Activated naive CD4-positive, alpha-beta T cell treated with anti-CD3 and anti-CD28 coated beads for 36 hours (primary cell): ENCODE measurements at places on chromosomes 16 and 17.

GRCh38 chr16:84383106-84383505 is 14.8 kb downstream of the ATP2C2 start:
- no peak for DNase-seq

GRCh38 chr17:57016764-57017116 is 38.8 kb downstream of the SCPEP1 start:
- no peak for DNase-seq

GRCh38 chr17:68290268-68290954 is 516 bp downstream of the SLC16A6 start:
- DNase-seq, result peak; percentile 75

- DNase-seq, result no peak
These were observed 7.6 kb downstream of the SCPEP1 start for GRCh38 chr17:56985371-56986162.

GRCh38 chr17:66987059-66987616 is 22.6 kb downstream of the CACNG4 start:
- no peak for DNase-seq

DNA sequence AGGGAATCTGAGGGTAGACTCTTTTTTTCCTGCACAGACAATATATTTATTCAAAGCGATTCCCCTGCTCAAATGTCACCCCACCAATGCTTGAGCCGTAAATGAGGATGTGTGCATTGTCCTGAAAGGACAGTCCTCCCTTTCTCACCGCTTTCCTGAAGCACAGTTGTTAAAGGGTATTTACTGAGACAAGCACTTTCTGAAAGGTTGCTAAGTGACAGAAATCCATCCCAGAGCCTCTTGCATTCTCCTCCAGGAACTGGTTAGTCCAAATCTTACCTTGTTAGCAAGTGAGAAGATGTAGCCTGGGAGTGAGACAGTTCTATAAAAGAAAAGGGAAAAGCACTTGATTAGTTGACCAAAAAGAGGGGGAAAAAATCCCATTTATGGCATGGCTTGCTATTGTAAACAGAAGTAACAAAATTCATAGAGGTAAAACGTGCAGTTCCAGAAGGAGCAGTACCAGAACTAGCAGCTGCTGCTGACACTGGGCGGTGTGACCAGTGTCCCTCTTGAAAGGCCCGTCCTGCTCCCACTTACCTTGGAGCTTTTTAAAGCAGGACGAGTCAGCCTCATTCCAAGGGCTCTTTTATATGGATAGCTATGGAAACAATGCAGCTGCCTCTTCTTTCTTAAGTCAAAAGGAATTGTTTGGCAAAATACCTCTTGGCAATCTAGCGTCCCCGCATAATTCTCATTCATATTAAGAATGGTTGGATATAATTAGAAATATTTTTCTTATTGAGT is at the start of gene MYH2:
Gene MYH2, minus strand, starts transcription at position 563 of the 747 bp plus-strand sequence. CDS start 1,738 bp downstream, outside the sequence.
- DNase-seq, result no peak

DNA sequence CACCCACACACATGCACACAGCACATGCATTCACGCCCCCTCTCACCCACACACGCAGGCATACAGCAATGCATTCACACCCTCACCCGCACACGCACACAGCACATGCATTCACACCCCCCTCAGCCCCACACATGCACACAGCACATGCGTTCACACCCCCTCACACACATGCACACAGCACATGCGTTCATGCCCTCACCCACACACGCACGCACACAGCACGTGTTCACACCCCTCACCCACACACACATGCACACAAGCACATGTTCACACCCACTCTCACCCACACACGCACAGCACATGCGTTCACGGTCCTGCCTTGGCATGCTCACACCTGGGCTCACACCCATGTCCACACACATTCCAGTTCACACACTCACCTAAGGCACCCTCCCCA is 64.2 kb downstream of the ENGASE start:
- DNase-seq, result no peak

DNA sequence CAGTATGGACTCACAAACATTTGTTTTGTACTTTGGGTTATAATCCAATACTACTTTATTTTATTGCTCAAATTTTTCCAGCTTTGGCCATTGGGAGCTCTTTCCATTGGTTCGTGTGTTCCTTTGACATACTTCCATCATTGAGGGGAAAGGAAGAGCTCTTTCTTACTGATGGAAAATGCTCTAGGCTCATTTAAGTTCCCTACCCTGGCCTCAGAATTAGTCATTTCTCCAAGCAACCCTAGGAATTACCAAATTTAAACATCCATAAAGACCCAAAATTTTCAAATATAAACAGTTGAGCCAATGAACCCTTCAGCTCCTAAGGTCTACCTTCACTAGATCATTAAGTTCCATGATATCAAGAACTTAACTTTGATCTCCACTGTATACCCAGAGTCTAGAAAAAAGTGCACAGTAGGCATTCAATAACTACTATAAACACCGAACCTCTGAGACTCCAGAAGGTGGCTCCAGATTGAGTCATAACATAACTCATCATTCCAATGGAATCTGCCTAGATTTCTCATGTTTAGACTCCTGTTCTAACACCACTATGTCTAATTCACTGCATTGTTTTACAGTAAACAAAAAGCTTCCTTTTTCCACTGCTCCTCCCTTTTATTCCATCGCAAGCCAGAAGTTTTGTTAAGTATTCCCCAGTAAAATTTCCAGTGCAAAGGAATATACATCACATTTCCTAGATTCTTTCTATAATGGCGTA is 39.0 kb downstream of the SMURF2 start:
- DNase-seq, result no peak

DNA sequence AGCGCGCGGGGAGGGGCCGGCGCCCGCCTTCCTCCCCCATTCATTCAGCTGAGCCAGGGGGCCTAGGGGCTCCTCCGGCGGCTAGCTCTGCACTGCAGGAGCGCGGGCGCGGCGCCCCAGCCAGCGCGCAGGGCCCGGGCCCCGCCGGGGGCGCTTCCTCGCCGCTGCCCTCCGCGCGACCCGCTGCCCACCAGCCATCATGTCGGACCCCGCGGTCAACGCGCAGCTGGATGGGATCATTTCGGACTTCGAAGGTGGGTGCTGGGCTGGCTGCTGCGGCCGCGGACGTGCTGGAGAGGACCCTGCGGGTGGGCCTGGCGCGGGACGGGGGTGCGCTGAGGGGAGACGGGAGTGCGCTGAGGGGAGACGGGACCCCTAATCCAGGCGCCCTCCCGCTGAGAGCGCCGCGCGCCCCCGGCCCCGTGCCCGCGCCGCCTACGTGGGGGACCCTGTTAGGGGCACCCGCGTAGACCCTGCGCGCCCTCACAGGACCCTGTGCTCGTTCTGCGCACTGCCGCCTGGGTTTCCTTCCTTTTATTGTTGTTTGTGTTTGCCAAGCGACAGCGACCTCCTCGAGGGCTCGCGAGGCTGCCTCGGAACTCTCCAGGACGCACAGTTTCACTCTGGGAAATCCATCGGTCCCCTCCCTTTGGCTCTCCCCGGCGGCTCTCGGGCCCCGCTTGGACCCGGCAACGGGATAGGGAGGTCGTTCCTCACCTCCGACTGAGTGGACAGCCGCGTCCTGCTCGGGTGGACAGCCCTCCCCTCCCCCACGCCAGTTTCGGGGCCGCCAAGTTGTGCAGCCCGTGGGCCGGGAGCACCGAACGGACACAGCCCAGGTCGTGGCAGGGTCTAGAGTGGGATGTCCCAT is 232.8 kb downstream of the SEC14L1 start:
- DNase-seq, result peak; percentile 46

- DNase-seq, result no peak
These were observed 21.7 kb downstream of the GRB2 start for GRCh38 chr17:75383842-75384195.

GRCh38 chr16:77564791-77565390 is 130.1 kb upstream of the ADAMTS18 start:
- DNase-seq, result no peak

- DNase-seq, result no peak
These were observed 454.8 kb upstream of the CDH11 start for GRCh38 chr16:65576631-65577030.

GRCh38 chr17:50170662-50171370 is 5.0 kb downstream of the SGCA start:
- DNase-seq, result no peak

DNA sequence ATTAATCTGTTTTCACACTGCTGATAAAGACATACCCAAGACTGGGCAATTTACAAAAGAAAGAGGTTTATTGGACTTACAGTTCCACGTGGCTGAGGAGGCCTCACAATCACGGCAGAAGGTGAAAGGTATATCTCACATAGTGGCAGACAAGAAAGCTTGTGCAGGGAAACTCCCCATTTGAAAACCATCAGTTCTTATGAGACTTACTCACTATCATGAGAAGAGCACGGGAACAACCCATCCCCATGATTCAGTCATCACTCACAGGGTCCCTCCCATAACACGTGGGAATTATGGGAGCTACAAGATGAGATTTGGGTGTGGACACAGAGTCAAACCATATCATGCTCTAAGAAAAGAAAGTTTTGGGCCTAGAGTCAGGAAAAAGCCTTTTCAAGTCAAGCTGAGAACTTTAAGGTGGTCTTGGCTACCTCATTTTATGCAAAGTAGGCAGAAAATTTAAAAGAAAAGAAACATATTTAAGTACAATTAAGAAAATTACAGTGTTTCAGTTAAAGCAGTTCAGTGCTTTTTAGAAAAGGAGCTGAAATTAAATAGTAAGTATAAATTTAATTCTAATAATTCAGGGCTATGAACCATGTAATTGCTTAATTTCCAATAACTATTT is 24.9 kb upstream of the CRYM start:
- DNase-seq, result peak; percentile 45

DNA sequence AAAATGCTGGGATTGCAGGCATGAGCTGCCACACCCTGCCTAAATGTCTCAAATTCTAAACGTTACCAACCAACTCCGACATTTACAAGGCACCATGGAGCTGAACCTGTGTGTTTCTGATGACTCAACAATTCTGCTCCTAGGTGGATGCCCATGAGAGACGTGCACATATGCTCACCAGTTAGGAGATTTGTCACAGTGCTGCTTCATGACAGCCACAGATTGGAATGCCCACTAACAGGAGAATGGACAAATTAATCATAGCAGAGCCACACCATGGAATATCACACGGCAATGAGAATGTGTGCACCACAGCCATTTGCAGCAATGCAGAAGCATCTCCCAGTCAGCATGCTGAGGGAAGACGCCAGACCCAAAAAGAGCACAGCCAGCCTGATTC is 8.0 kb upstream of the KCNG4 start:
- DNase-seq, result no peak

DNA sequence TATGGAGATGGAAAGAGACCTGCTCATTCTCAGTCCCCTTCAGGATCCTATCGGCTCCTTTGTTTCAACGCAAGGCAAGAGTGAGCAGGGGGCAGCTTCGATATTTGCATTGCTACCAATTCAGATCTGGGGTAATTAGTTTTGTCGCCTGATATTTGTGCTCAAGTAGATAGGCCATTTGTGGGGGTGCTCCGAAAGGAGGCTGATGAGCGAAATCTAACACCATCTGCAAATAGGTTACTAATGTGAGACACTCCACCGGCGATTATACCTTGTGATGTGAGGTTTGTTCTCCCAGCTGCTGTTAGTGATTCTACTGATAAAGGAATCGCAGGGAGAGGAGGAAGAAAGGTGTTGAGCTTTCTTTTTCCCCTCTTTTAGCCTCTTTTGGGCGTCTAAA is 31.5 kb downstream of the WSCD1 start:
- DNase-seq, result no peak

DNA sequence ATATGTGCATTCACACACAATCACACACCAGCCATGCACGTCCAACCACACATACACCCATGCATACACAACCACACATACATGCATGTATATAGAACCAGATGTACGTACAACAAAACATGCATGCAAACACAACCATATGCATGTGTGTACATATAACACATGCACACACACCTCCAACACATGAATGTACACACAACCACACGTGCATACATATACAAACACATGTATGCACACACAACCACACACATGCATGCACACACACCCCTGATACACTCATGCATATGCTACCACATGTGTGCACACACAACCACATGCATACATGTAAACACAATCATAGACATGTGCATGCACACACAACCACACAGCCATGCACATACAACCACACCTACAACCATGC is 52.0 kb upstream of the SDK2 start:
- no peak for DNase-seq
